SK-N-DZ (cell line): ENCODE measurements at places on chromosomes 13 and 19.

GRCh38 chr19:6450166-6450565 is 9.4 kb downstream of the SLC25A23 start:
- DNase-seq, result no peak

DNA sequence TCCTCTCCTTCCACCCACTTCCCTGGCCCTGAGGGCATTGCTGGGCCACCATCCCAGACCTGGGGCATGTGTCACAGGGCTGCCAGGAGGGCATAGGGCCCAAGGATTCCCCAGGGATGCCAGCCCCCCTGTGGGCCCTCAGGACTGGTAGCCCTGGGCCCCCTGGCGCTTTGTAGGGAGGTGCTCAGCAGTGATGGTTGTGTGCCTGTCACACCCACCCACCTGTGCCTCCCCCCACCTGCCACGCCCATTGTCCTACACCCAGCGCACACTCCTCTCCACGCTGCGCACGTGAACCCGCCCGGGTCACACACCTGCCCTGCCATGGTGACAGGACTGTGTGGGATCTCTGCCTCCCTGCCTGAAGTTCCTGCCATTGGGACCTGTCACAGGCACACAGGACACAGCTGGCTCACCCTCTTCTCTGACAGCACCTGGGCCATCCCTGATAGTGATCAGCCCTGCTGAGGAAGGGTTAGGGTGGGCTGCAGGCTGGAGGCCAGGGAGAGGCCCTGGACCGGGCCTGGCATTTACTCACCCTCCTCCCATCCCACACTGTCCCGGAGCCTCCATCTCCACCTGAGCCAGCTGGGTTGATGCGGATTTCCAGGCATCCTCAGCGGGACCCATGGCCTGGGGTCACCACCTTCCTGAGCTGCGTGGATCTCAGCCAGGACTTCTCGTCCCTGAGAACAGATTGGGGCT is 23.9 kb downstream of the WTIP start:
- no peak for DNase-seq

GRCh38 chr13:63149375-63149774 is 1733.7 kb upstream of the PCDH20 start:
- no peak for DNase-seq

- DNase-seq, result peak; percentile 11
Measured at GRCh38 chr13:52158629-52159158, 703 bp downstream of the NEK3 start.

GRCh38 chr19:5580161-5580571 is 12.4 kb upstream of the TINCR start:
- no peak for DNase-seq

DNA sequence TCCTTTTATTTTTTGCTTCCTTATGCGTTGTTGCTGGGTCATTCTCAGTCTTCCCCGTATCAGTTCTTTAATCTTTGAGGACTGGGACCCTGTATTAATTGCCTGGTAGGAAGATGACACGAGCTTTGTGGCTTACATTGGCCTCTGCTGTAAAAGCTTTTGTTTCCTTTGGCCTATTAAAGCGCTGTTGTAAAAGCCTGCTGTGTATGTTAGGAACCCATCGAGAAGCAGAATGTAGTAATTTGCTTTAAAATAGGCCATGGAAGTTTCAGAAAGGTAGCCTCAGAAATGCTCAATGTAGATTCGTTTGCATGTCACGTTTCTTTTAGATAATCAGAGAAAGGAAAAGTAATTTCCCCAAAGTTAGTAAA is 257.5 kb upstream of the STARD13 start:
- DNase-seq, result no peak

GRCh38 chr13:39784347-39784746 is 128.9 kb downstream of the COG6 start:
- DNase-seq, result no peak

DNA sequence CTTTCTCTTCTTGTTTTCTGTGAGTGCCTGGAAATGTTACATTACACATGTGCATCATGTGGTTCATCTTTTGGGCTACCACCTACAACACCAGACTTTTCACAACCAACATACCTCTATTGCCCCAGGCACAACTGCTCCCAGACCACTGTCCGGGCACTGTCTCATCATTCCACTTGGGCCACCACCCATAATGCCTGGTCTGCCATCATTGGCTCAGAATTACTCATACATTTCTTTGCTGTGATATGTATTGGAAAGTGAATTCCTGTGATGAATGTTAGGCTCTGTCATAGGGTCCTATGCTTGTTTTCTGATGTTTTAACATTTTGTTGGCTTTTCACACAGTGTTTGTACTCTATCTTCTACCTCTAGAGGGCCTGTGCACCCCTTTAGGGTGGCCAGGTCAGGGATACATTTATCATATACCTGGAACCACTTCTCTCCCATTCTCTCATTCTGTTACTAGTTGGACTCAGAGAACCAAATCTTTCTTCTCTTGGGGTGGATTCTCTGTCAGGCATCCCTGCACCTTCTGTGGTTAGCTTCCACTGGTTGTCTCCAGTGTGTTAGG is 172.8 kb downstream of the NHLRC3 start:
- DNase-seq, result no peak

DNA sequence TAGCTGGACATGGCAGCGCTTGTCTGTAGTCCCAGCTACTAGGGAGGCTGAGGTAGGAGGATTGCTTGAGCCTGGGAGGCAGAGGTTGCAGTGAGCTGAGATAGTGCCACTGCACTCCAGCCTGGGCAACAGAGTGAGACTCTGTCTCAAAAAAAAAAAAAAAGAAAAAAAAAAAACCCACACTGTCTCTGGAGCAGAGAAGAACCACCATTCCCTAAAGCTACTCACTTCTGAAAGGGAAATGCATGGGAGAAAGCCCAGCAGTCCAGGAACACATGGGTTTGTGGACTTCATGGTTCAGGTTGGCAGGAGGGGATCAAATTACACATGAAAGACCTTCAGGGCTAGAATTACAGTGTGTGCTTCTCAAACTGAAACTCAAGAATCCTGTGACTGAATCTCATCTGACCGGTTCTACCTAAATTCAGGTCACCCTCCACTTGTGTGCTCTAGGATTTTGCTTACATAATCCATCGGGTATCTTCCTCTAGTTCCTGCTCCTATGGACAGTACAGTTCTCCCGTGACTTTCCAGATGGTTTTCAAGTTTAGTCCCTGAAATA is 30.2 kb upstream of the CPB2 start:
- DNase-seq, result peak; percentile 31

DNA sequence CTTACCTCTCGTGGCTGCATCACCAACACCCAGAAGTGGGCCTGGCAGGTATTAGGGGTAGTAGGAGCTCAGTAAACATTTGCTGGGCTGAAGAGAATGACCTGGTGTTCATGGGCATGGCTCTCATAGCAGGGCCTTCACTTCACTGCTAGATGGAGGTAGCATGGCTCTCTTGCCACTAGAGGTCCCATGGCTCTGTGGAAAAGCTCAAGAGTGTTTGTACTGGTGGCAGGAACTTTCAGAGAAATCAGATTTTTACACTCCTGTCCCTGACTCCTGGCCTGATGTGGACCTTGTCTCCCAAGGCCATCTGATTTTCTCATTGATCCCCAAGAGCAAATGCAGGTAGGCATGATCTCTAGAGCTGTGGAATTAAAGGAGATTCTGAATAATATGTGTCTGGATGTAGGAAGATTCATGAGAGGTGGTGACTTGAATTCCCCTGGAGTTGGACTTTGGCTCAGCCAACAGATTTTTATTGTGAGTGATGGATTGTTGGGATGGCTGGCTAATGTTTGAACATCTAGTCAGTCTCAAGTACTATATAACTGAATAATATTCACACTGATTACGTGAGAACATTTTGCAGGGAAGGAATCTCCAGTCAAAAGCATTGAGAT is 5.7 kb downstream of the ZNF574 start:
- no peak for DNase-seq

DNA sequence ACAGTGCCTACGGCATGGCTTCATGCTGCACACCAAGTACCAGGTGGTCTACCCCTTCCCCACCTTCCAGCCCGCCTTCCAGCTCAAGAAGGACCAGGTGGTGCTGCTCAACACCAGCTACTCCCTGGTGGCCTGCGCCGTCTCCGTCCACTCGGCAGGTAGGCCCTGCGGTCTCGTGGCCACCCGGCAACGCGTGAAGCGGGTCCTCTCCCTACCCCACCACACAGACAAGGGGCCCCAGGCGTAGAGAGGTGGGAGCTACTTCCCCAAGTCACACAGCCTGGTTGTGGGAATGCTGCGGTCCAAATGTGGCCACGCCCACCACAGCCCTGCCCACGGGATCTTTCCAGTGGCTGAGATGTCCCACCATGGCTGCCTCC is 4.0 kb downstream of the DCAF15 start:
- DNase-seq, result no peak

DNA sequence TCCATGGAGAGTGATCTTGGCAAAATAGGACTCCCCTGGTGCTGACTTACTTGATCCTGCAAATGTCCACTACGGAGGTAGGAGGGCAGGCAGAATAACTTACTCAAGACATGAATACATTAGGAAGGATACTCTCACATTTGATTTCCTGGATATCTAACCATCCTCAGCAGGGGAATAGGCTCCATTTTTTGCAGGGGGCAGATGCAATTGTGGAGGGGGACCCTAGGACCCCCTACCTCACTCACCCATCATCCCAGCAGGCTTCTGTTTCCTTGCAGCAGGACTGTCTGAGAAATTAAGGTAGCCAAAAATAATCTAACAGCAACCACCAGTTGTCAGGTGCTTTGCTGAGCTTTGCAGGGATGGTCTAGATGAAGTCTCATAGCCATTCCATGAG is 482.0 kb downstream of the ZNF536 start:
- DNase-seq, result no peak

- DNase-seq, result peak; percentile 48
Measured at GRCh38 chr13:39263033-39263432, 224.8 kb downstream of the NHLRC3 start.

GRCh38 chr19:55118401-55118991 is 1.1 kb upstream of the PPP1R12C start:
- peak; percentile 56 for DNase-seq

DNA sequence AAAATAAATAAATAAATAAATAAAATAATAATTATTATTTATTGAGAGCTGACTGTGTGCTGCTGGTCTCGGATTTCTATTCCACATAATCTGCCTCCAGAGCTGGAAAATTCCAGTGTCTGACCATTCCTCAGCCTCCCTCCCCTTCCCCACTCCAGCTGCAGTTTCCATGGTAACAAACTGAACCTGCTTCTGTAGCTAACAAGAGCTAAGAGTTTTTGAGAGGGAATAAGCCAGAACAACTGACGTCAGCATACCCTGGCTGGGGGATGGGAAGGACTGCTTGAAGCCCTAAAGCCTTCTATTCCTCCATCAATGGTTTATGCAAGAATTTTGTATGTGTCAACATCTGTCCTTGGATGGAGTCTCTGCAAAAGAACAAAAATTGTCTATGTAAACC is 26.0 kb upstream of the PEG3 start:
- DNase-seq, result peak; percentile 41

GRCh38 chr19:49086296-49086695 is 1.0 kb downstream of the SNRNP70 start:
- DNase-seq, result no peak

DNA sequence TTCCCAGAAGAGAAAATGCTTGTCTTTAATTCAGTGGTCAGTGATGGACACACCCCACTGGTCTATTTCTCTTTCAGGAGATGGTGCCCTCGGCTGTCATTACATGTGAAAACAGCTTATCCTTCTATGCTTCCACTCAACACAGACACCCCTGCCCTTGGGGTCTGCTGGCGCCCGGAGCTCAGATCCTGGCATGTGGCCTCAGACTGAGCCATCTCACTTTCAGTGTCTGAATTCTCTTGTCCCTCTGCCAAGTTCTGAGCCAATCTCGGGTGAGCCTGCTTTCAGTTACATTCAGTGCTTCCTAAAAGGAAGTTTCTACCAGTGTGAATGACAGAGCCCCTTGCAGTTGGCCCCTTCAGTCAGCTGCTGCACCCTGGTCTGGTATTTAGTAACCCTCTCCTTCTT is 293.6 kb downstream of the DNAJC15 start:
- DNase-seq, result no peak

DNA sequence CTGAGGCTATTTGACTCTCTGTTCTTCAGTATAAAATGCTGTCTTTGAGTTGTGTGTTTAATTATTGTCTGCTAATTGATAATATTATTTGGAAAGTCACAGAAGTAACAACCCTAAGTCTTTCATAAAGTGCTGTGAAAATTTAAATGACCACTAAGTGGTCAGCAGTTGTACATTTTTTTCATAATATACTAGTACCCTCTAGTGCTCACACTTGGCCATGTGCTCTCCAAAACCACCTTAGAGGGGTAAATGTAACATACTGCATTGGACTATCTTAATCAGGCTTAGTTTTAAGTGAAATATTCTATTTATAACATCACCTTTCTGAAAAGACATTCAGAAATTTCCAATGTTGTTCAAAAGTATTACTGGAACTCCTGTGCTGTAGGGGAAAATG is 745.3 kb downstream of the GPC5 start:
- DNase-seq, result no peak

GRCh38 chr19:1090731-1091543 is 4.2 kb downstream of the POLR2E start:
- no peak for DNase-seq

- DNase-seq, result no peak
Measured at GRCh38 chr13:36054041-36054440, 77.1 kb downstream of the DCLK1 start.

GRCh38 chr19:31515931-31516330 is 166.7 kb upstream of the TSHZ3 start:
- no peak for DNase-seq

GRCh38 chr19:611481-611868 is 21.8 kb downstream of the HCN2 start:
- DNase-seq, result no peak

- DNase-seq, result no peak
Measured at GRCh38 chr13:110777251-110777820, 63.8 kb downstream of the ING1 start.

DNA sequence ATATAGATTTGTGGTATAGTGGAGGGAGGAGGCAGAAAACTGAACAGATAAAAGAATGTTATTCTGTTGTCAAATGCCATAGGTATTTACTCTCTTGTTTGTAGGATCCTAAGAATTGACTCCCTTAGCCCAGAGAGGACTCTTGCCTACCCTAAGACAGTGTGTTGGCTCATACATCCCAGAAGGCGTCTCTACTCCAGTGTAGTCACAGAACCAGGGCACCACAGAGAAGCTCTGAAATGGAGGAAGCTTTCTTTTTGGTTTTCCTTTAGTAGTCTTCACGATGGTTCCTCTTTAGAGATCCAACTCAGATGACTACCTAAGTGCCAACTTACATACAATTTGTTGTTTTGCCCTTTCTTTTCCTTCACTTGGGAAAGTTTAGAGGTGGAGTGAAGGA is 14.0 kb downstream of the GPR183 start:
- DNase-seq, result no peak

DNA sequence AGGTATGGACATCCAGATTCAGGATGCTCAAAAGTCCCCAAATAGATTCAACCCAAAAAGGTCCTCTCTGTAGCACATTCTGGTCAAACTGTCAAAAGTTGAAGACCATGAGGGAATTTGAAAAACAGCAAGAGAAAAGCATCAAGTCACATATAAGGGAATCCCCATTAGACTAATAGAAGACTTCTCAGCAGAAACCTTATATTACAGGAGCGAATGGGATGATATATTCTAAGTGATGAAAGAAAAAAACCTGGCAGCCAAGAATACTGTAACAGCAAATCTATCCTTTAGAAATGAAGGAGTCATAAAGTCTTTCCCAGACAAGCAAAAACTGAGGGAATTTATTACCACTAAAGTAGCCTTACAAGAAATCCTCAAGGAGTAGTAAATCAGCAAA is 29.7 kb downstream of the FXYD5 start:
- no peak for DNase-seq

GRCh38 chr13:99122171-99122570 is 78.5 kb upstream of the UBAC2 start:
- no peak for DNase-seq
